ENCODE measurements at places on chromosomes 2 and 18.

DNA sequence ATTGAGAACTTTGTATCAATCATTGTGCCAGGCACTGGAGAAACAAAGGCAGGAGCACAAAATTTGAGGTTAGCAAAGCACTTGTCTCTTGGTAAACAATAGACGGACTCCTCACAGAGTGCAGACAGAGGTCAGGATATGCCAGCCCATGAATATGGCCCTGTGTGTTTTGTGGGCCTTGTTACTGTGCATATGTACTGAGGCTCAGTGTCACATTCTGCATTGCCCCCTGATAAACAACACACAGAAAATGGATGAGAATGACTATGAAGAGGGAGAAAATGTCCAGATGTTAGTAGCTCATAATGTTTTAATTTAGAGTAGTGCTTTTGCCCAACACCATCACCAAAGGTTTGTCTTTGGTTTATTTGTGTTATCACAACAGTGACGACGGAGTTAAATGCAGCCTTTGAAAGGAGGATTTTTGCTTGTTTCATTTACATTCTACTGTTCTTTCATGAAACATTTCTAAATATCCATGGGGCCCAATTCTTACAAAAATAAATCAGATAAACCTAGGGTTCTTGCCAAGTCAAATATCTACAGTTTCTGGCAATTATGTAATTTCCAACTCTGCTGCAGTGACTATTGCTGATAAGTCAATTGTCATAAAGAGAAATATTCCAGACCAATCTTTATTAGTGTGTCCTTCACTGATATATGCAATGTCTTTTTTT is 14.6 kb upstream of the NT5C1B start:
- no peak for DNase-seq

DNA sequence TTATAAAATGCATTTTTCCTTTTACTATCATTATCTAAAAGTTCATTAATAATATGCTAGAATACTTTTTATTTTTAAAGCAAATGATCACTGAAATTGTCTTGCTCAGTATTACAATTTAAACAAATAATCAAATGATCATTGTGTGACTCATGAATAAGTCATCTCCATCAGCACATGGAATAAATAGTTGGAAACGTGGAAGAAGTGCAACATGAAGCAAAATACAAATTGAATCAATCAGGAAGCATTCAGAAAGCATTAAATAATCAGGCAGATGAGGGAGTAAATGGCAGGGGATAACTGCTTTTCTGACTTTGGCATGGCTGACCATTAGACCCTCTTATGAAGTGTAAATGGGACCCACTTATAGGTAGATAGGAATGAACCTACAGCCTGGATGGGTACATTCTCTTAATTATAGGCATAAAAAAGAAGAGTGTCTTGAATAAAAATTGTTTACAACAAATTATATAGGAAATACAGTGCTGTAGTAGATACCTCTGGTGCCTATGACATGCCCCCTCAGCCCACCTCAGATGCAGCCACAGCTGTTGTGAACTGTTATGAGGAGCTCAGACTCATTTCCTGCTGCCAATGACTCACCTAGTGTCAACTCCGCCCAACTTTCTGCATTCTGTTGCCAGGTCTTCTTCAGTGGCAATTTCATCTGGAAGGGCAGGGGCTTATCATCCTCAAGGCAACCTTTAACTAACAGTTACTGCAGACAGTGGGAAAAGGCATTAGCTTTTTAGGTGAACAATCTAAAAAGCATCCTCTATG is 936.0 kb downstream of the TRIB2 start:
- DNase-seq, result no peak

DNA sequence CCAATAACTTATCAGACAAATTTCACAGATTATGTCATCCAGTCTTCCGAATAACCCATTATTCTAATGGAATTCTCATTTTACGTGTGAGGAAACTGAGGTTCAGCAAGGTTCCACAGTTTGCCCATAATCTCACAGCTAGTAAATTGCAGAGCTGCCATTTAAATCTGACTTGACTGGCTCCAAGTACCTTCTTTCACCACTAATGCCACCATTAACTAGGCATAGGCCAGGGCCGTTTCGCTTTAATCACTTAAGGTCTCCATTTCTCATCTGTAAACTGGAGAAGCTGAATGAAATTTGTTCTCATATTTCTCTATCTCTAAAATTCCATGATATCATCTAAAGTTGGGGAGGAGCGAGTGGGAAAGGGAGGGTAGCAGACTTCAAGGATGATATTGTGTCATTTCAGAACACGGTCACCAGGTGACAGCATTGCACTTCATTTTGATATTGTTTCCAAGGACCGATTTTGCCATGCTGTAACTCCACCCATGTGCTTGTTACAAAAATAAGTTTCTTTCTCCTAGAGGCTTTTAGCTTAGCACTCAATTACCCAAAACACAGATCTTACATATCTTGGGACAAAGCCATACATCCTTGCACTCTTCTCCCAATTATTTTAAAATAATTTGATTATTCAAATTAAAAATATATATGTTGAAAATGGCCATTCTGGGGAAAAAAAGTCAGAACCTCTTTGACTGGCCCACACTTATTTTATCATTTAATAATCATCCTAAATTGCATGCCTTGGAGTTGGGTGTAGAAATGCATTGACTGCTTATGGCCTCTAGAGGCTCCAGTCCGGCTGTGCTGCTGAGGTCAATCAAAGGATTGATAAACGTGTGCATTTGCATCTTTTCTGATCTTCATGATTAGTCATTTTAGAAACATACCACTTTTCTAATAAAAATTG is 123.8 kb downstream of the AKAIN1 start:
- peak; percentile 17 for DNase-seq

DNA sequence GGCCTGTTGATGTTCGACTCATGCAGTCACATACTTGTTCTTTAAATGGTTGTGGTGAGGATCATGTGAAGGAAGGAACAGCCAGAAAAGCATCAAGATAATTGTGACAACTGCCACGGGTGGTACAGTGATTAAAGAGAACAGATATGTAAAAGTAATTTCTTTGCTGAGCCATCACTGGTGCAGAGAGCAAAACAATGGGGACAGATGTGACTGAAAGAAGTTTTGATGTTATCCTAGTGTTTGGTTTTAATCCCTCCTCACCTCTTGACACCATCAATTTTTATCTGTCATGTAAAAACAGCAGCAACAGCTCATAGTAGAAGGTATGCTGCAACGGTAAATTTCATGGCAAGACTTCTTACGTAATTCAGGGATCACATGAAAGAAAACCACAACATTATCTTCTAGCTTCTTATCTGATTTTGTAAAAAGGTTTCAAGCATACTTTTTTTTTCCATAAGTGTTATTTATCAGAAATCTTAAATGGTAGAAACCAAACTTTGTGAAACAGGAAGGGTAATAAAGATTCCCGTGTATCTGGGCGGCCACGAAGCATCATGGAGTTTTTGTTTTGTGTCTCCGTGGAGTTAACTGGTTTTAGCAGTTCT is 65.2 kb downstream of the PLCL1 start:
- DNase-seq, result no peak

Data from NCI-H1105 (cell line).